ENCODE measurements at places on chromosomes 7 and 10.

DNA sequence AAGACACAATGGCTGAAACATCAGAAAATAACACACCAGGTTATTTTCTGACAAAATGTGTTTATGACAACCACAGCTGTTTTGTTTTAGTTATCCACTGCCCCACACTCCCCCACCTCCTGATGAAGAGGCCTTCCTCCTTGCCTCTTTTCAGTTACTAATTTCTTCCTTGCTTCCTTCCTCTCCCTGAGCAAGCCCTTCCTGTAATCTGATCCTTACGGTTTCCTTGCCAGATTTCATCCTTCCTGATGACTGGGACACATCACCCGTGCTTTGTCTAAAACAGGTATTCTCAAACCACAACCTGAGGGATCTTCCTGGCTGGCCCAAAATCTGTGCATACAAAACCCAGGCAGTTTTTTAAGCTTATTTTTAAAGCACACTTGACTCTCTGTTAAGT is 39.4 kb downstream of the CHST15 start:
- DNase-seq = peak; percentile 11

- DNase-seq = no peak
Measured at GRCh38 chr10:103457896-103458583, 660 bp downstream of the CALHM1 start.

DNA sequence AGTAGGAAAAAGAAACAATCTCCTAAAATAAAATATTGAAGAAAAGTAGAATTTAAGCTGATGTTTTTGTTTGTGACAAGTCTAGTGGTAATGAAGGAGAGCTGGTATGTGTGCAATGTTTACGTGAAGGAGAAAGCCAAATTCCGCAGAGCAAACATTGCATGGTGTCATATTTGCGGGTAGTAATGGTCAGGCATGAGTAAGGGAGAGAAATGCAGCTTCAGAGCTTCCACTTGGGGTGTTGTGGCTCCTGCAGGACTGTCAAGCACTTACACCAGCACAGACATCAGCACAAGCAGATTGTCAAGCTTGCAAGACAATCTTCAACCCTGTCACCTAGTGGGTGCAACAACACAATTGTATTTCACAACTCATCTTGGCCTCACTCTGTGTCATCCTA is 136.5 kb upstream of the ETV1 start:
- DNase-seq = peak; percentile 23

DNA sequence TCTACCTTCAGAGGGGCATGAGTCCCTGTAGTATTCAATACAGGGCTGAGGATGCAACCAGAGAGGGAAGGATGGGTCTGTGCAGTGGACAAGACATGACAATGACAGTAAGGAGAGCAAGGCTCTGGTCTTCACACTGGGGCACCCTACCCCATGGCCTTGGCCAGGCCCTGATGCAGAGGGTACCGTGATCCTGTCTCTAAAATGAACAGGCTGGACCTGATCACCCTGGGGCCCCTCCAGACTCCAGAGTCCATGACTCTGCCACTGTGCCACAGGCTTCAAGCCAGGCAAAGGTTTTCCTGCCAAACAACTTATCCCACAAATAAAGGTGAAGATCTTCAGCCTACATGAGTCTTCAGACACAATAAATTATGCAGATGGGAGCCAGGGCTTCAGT is 4.9 kb downstream of the MAT1A start:
- DNase-seq = no peak

DNA sequence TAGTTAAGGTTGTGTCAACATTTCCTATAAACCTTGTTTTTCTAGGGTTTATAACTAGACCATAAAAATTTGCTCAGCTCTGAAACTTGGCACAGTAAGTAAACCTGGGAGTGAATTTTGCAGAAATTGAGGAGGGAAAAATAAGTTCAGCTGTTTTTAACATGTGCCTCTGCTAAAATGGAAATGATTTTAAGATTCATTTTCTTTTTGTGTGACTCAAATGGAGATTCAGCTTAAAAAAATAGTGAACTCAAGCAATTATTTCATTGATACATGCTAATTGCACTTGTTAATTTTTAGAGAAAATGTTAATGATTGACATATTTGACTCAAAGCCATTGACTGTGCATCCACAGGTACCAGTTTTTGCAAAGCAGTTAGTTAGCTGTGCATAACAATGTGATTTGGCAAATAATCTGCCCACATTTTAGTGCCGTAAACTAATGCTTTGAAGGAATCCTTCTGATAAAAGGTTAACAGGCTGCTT is 68.5 kb upstream of the ZNF438 start:
- no peak for DNase-seq

GRCh38 chr10:4545062-4545461 is 280.9 kb upstream of the AKR1E2 start:
- no peak for DNase-seq

GRCh38 chr10:110852947-110853346 is 18.8 kb upstream of the PDCD4 start:
- DNase-seq = no peak

DNA sequence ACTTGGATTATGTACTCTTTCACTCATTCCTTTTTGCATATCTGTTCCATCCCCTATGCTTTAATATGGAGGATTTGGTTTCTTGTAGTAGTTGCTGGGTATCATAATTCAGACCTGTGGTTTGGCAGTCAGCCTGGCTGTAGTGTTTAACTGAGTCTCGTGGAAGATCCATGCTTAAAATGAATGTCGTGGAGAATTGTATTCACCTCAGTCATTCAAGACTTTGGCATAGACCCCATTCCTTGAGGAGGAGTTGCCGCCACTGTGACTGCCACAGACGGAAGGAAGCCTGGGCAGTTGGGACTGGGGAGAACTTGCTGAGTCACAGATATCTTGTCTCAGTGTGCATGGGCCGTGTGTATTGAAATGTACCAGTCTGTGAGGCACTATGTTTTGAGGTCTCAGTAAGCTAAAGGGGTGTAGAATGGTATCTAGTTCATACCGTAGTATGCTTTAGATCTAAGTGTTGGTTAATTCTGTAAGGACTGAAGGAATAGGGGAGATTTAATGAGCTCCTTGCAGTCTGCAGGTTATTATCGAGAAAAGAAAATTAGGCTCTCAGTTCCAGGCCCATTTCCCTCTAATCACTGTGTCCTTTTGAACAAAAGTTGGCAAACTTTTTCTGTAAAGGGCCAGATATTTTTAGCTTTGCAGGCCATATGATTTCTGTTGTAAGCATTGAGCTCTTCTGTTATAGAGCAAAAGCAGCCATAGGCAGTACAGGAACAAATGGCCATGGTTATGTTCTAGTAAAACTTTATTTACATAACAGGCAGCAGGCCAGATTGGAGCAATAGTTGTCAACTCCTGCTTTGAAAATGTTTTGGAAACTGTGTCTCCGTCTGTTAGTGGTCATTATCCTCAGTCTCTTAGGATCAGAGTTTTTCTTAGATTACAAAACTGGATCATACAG is 76.8 kb downstream of the TPST1 start:
- DNase-seq = no peak

GRCh38 chr10:17744341-17744861 is 7.6 kb upstream of the TMEM236 start:
- no peak for DNase-seq

DNA sequence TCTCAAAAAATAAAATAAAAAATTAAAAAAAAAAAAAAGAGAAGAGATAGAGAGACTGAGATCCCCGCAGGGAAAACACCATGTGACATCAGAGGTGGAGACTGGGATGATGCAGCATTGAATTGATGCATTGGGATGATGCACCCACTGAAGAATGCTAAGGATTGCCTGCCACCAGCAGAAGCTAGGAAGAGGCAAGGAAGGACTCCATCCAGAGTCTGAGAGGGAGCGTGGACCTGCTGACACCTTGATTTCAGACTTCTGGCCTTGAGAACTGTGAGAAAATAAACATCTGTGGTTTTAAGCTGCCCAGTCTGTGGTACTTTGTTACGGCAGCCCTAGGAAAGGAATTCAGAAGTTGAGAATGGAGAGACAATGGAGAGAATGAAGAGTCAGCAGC is 89.8 kb upstream of the PRPS1L1 start:
- DNase-seq = peak; percentile 48

GRCh38 chr10:104548090-104548489 is 93.0 kb upstream of the SORCS3 start:
- DNase-seq = no peak

- DNase-seq = no peak
Measured at GRCh38 chr7:100854146-100854895, 1.8 kb downstream of the SLC12A9 start.

GRCh38 chr10:10685566-10685965 is 332.1 kb upstream of the CELF2 start:
- DNase-seq = no peak

DNA sequence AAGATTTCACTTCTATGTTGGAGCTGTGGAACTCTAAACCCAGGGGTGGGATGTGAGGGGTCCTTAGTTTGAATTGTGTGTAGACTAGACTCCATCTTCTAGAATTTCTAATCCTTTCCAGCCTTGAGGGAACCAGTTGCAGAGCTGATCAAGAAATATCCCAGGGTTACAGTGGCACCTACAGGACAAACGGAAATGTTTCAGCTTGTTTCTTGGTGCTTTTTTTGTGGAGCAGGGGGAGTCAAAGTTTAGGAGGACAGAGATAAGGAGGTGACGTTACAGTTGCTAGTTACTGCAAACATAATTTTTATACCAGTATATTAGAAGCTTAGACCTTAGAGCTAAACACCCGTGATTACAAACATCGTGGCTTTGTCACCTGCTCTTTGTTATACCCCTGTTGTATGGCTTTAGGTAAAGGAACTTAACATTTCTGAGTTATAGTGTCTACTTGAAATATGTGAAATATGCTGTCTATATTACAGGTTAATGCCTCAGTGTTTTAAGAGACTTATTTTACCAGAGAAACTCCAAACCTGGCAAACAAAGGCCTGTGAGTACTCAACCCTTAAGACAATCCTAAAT is 84.5 kb upstream of the DYNC1I1 start:
- DNase-seq = peak; percentile 71

Measured in NCI-H69 (cell line).